ENCODE measurements at places on chromosomes 3 and 15.
A peak's percentile ranks its signal among the peaks of the same experiment; 100 is the strongest.

GRCh38 chr15:61500951-61501620, 272.0 kb upstream of the RORA start:
- DNase-seq = no peak

DNA sequence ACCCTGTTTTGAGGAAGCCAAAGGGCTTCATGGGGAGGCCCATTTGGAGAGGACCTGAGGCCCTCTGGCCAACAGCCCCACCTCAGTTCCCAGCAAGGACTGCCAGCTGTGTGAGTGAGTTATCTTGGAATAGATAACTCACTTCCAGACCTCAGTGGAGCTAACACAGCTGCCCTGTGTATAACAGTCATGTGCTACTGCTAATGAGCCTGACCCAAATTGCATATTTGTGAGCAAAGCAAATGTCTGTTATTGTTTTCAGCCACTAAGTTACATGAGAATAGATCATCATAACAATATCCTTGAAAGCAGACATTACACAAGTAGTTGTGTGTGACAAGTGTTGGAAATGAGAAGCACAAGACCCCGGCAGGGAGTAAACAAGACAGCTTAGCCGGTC, 355.8 kb downstream of the MCTP2 start:
- DNase-seq = no peak

- no peak for DNase-seq
Measured at GRCh38 chr3:29171043-29171990, 109.6 kb upstream of the RBMS3 start.

- DNase-seq = no peak
Measured at GRCh38 chr3:58471025-58471887, 20.6 kb upstream of the KCTD6 start.

DNA sequence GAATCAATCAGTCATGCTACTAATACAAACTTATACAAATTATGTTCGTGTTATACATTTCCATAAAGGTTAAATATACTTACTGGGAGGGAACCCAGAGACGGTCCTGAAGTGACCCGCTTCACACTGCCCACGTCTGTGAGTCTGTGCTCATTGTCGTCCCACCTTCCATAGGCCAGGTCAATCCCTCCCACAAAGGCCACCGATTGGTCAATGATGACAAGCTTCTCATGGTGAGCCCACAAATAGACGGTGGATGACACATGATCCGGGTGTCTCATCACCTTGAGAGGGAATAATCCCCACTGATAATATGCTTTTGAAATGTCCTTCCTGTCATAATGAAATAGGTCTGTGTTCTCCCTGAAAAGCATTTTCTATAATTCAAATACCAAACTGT, 121.7 kb downstream of the PLD1 start:
- DNase-seq = no peak

GRCh38 chr15:60417112-60417511, 19.3 kb upstream of the ANXA2 start:
- no peak for DNase-seq

DNA sequence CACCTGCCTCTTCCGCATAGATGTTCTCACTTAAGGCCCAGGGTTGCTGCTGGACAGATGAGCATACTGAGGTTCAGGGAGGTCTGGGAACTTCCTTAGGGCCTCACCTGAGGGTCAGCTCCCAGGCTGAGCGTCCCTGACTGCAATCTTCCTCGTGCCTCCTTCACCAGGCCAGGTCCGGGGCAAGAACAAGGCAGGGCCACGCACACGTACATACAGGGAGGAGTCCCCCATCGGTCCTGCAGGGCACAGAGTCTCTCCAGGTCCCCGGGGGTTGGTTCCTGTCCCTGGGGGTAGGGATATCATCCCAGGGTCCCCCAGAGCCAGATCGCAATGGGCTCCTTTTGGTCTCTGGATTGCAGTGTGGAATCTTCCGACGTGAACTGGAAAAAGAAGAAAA, 130.1 kb downstream of the LRRK1 start:
- no peak for DNase-seq

DNA sequence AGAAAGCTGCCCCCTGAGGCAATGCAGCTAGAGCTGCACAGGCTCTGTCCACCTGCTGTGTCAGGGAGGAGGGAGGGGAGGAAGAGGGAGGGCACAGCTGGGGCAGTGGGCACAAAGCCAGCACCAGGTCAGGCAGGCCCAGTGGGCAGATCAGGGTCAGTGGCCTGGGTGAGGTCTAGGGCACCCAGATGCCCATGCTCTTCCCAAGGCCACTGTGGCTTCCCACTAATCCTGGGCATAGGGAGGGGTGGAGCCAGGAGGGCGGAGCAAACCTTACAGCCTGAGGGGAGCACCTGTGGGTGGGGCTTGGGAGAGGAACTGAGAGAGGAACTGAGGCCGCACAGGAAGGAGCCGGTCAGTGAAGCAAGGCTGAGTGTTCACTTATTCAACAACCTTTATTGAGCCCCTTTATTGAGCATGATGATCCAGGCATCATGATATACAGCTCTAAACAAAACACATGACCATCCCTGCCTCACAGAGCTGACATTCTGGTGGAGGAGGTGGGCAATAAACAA, 55.0 kb downstream of the RHCG start:
- no peak for DNase-seq

DNA sequence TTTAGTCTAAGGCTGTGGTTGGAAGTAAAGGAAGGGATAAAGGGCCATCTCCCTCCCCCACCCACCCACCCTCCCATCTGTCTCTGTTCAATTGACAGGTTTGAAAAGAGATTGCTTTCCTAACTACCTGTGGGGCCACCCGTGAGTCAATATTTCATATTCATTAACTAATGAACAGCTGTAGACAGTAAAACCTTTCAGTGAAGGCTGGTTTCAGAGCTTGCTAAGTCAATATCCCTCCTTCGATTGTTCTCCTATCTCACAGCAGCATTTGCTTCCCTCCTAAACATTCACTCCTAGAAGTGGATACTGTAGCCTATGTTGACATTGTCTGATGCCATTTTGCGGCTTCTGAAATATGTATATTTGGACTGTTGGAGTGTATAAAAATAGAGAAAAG, 85.9 kb upstream of the SYNPR start:
- DNase-seq = no peak

DNA sequence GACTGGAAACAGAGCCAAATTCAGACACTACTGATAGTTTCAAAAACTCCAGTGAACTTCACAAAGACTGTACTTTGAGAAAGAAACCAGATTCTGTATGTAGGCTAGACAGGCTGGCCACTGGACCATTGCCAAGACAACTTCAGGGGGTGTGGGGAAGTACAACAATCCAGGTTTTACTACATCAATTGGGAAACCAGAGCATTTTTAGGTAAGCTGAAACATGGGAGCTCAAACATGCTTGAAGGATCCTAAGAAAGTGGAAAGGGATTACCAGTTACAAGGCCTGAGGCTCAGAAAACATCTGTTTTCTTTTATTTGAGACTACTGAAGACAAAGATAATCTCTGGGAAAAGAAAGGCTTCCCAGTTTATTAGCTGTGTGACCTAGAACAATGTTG, 26.9 kb upstream of the ZNF280D start:
- DNase-seq = no peak

DNA sequence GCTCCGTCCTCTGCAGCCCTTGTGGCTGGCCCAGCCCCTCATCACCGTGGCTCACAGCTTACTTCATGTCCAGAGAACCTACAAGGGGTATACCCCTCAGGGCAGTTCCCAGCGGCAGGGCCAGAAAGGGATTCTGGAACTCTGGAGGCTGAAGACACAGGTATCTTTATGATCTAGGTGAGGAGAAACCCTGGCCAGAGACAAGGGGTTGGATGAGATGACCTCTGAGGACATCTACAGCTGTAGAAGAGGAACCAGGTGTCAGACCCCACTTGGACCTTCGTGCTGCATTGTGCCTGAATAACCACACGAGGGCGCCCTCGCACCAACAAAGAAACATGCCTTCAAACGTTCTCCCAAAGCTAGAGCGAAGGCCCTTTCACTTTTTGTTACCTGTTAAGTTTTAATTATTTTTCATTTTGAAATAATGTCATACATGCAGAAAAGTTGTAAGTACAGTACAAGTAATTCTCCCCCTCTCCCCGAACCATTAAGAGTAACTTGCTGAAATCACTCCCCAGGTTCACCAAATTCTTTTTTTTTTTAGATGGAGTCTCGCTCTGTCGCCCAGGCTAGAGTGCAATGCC, 118.7 kb upstream of the SMAD3 start:
- DNase-seq = peak; percentile 36

DNA sequence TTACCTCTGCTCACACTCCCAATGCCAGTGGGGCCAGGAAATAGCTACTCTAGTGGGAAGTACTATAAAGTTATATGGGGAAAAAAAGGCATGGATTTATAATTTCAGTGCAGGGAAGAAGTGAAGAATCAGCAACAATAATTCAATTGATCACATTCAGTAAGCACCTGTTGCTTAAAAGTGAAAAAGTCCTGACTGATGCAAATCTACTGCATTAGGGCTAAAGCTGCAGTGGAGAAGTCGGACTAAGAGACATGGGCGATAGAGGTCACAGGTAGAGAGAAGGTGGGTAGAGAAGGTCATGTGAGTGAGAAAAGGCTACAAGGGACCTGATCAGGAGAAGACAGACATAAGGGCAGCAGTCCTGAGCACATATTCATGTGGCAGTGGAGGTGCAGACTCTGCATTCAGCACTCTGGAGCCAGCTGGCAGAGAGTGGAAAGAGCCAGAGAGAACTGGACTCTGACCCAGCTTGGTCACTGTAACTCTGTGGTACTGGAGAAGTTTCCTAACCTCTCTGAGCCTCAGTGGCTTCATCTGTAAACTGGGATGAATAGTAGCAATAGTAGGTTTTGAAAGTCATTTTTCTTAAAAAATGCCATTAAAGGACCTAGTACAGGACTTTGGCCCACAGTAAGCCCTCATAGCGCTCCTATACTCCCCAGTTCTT, 17.6 kb upstream of the BCL2A1 start:
- no peak for DNase-seq

DNA sequence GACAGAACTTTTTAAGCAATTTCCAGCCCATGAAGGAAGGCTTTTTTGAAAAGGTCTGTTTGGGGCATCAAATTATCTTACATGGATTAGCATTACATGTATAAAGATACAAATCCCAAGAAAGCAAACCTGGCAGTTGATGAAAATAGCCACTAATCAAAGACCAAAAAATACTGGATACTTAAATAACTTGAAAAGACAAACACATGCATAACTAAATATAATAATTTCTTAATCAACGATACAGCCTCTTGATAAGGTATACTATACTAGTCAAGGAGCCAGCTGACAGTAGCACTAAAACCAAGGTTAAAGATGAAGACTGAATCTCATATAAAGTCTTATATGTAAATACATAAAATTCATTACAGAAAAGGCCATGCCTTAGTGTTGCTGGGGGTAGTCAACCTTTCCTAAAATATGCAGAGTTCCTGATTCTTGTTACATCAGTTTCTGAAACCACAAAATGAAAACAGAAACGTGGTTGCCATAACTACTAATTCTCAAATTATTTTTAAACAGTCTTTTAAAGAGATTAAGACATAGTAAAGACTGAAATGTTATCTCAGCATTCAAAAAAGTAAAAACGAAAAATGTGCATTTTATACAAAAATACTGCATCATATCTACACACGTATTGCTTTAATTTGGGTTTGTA, 2.0 kb downstream of the ANKRD28 start:
- no peak for DNase-seq

DNA sequence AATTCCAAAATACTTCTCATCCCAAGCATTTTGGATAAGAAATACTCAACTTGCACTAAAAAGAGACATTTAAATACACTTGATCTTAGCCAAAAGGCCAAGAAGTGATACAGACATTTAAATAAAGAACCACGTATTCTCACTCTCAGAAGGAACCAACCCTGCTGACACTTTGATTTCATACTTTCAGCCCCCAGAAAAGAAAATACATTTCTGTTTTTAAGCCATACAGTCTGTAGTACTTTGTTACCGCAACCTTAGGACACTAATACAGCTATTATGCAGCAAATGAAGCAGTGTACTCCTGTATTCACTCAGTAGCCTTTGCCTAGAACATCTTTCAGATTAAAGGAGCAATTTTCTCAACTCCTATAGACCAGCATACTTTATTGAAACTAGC, 86.7 kb downstream of the TBC1D5 start:
- DNase-seq = no peak

- no peak for DNase-seq
Measured at GRCh38 chr3:148854061-148854460, 11.0 kb upstream of the CPA3 start.

DNA sequence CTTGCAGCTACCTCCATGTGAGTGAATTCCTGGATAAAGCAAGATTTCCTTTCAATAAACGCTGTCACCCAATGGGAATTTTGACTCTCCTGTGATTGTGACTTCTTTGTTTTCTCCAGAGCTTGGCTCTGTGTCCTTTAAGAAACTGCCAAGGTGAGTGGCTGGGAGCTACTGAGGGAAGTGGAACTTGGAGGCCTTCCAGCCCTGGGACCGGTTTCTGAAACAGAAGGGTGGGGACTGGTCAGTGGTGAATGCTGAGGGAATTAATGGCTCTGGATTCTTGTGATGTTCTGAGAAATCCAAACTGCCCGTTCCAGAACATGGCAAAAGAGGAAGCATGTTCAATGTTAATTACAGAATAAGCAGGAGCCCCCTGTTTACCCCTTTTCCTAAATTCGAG, 41.1 kb upstream of the MYZAP start:
- no peak for DNase-seq

- no peak for DNase-seq
Measured at GRCh38 chr3:27669591-27669990, 52.5 kb downstream of the EOMES start.

DNA sequence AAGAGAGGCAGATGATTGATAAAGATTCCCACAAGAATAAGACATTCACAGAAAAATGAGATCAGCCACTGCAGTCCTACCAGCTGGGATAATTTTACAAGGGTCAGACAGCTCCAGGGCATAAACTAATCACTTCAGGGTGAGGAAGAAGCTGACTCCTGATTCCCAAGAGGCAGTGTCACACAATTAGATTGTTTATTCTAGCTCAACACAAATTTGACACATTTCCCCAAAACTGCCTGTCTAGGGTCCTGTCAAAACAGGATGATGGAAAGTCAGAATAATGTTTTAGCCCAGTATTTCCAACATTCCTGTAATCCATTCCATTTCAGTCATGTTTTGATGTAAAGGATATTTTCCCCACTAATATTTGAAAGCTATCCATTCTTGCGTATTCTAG, 110.8 kb downstream of the TNIK start:
- no peak for DNase-seq

GRCh38 chr15:49492830-49493229, 69.8 kb downstream of the FGF7 start:
- DNase-seq = no peak

- DNase-seq = no peak
Measured at GRCh38 chr3:47803480-47804025, 615 bp downstream of the DHX30 start.

- DNase-seq = no peak
Measured at GRCh38 chr15:74406992-74407705, 26.6 kb downstream of the SEMA7A start.

DNA sequence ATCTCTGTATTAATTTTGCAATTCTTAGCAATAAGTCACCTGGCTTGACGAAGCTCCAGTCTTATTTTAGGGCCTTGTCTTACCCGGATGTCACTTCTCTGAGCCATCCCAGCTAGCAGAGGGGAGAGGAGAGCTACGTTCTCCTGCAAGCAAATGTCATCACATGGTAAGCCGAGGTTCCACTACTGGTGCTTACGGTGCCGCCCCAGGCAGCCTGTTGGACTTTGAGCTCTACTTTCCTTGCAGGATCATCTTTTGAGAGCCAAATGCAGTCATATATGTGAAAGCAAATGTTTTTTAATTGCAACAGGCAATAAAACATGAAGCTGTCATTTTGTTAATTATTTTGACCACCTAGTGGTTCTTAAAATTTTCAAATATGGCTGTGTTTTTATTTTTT, 140.9 kb downstream of the FAM43A start:
- no peak for DNase-seq

- no peak for DNase-seq
Measured at GRCh38 chr15:55037071-55037470, 159.7 kb downstream of the RSL24D1 start.

GRCh38 chr3:122298239-122298638, 26.8 kb upstream of the CSTA start:
- DNase-seq = no peak

Data from activated CD8-positive, alpha-beta memory T cell treated with anti-CD3 and anti-CD28 coated beads for 1 hour (primary cell).